ENCODE measurements at places on chromosomes 5 and 9. TPM values are rescaled to one million over a fixed set of nuclear protein-coding genes. Genes with fewer than 3 reads are reported as not detected.

The NAIP gene
- 11.1 TPM for total RNA-seq

The GZMA gene
- 365 TPM for total RNA-seq

The SEMA5A gene
- total RNA-seq, result not detected

The PPP2CA gene
- total RNA-seq, result 158 TPM

The LCN2 gene
- not detected for total RNA-seq

The SLC6A3 gene
- total RNA-seq, result not detected

The PCDHB5 gene
- not detected for total RNA-seq

The SLC34A3 gene
- total RNA-seq, result not detected

The BHMT gene
- total RNA-seq, result not detected

The MYMK gene
- not detected for total RNA-seq

The CARD9 gene
- 1.4 TPM for total RNA-seq

All from activated CD8-positive, alpha-beta T cell treated with anti-CD3 and anti-CD28 coated beads, Interleukin-2, amount 10 ng/mL, durations not matched to agents 7 days and 5 days (primary cell).